AG09319 (cell line): ENCODE measurements at places on chromosomes 7 and 10.

DNA sequence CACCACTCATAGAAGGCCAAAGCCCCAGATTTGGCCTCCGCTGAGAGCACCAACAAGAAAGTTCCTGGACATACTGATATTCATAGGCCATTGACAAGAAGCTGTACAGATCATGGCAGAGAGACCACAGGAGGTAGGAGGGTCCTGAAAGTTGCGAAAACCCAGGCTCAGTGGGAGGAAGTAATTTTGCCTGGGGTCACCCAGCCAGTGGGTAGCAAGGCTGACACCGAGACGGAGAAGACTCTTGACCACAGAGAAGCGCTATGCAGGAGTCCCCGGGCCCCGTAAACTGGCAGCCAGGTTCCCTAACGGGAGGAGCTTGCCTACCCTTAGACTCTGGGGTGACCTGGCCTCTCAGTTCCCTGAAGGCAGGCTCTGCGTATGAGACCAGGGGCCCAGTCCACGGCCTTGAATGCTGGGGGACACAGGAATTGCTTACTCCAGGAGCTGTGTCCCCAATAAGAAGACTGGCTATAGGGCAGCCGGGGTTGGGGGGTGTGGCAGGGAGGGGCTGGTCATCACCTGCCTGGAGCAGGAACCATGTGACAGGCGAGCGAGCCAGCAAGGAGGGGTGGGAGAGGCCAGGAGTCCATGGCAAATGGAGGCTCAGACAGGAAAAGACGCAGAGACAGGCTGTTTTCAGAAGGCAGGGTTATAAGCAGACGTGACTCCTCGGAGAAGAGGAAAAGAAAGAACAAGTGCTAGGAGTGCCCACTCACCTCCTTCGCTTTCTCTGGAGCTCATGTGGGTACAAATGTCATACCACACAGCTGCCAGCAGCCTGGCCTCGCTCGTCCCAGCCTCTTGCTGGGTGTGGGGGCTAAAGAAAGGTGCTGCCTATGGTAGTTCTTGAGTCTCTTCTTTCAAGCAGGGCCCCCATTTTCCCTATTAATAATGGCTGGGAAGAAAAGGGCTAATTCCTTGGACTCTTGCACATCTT lies 24.6 kb upstream of the NPFFR1 start:
- no peak for DNase-seq

DNA sequence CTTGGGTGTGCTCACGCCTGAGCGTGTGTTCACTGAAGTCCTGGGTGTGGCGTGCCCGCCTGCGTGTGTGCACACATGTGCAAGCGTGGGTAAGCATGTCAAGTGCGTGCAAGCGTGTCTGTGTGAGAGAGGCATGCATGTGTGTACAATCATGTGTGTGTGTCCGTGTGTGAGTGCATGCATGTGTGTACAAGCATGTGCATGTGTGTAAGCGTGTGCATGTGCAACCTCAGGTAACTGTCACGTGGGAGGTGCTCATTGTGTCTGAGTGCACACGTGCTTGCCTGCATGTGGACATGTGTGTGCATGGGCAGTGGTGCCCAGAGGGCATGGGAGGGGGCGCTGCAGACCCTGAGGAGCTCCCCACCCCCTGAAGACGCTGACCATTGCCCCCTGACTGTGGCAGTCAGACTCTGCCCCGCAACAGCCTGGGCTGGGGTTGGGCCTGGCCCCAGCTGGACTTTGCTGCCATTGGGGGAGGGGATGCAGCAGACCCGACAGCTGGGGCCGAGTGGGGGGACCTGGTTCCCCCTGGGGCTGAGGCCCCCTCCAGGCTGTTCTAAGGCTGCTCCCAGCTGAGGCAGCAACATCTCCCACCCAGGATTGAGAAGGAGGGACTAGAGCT lies 88.1 kb downstream of the UNCX start:
- DNase-seq, result no peak

- DNase-seq, result no peak
Measured at GRCh38 chr7:122518488-122518887, 180.4 kb downstream of the RNF133 start.

DNA sequence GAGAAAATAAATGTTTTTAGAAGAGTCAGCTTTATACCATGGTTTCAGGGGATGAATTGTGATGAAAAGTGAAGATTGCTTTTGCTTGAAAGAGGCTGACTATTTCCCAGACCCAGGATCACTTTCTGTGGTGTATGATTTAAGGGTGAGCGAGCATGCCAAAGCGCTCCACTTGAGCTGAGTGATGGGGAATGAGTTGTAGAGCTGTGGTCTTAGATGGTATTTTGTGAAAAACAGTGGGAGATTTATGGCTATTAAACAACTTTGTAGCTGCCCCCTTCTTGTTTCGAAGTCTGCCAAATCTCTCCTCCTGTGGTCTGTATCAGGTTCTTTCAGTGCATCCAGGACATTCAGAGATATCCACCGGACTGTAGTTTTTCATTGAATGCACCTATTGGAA lies 888.2 kb downstream of the LRMDA start:
- no peak for DNase-seq

GRCh38 chr10:22252801-22253579 lies 35.2 kb upstream of the EBLN1 start:
- DNase-seq, result no peak

DNA sequence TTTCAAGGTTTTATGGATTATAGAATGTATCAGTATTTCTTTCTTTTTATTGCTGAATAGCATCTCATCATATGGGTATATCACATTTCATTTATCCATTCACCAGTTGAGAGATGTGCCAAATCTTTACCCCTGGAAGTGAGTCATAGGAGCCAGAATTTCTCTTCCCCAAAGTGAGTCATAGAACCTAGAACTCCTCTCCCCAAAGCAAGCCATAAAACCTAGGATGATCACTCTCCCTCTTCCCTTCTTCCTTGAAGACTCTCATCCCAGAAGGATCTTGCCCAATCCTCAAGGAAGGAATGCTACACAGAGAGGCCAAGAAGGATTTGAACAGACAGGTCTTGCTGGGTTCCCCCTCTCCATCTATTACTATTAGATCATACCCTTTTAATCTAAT lies 199.9 kb downstream of the EVX1 start:
- no peak for DNase-seq

GRCh38 chr10:88989824-88990383 lies 694 bp upstream of the FAS start:
- peak; percentile 89 for DNase-seq

GRCh38 chr10:102678842-102679289 lies 34.6 kb downstream of the TRIM8 start:
- DNase-seq, result no peak

GRCh38 chr10:122524811-122525210 lies 35.7 kb upstream of the DMBT1 start:
- no peak for DNase-seq

DNA sequence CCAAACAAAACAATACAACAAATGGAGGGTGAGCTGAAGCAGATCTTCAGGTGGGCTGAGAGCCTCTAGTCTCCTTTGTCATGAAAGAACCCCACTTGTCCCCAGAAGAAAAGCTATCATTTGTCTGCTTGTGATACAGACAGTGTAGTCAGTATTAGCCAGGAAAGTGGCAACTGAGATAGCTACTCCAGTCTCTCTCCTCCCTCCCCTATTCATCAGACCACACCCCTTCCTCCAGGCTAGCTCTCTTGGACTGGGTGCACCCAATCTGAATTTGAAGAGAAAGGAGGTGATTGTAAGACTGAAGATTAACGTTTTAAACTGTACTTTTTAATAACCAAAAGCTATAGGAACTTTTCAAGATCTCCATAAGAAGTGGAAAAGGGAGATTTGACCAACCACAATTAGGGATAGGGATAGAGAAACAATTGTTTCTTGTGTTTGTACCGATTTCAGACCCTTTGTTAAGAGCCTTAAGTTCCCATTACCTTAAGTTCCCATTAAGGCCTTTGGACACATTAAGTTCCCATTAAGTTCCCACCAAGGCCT lies 14.1 kb downstream of the BMPR1A start:
- DNase-seq, result no peak
